ENCODE measurements at places on chromosomes 3 and 15.

GRCh38 chr15:91075739-91076138 is 24.3 kb upstream of the SV2B start:
- DNase-seq, result no peak
- H3K36me3 ChIP-seq, result no peaks in the 10 kb centered on the region
- H3K27ac ChIP-seq, result no peak overlapping the region
- H3K4me1 ChIP-seq, result no peaks in the 10 kb centered on the region

GRCh38 chr15:51735228-51736010 is 2.0 kb downstream of the LYSMD2 start:
- peaks cover 11% of the 10 kb centered on the region for H3K4me1 ChIP-seq
- no peak for DNase-seq
- no peaks in the 10 kb centered on the region for H3K27me3 ChIP-seq
- H3K36me3 ChIP-seq, result no peaks in the 10 kb centered on the region

DNA sequence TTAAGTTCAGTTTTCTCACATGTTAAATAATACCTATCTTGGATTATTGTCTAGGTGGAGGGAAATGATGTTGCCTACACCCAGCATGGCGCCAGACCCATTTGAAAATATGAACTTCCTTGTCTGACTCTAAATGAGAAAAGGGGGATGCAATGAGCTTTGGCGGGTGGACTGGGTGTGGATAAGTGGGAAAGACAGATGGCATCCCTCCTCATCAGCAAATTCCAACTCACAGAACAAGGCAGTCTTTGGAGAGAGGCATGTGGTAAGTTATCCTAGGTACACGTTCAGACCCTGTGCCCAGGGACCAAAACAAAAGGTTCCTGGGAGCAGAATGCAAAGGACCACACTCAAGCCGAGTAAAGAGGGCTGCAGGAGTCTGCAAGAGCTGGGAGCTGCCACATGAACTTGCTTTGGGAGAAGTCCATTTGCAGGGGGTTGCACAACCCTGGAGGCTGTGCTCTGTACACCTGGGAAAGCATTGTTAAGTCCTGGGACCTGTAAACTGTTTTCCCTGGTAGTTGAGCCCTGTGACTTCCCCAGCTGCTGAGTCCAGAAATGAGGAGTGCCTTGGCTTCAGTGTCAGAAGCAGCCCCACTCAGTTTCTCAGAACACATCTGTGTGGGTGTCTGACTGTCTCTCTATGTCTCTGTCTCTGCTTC is 102.3 kb upstream of the TPM1 start:
- no peak for DNase-seq
- peak overlapping the region; percentile 43 for H3K27ac ChIP-seq
- peaks cover 17% of the 10 kb centered on the region for H3K4me1 ChIP-seq

- H3K4me1 ChIP-seq, result peaks cover 1% of the 10 kb centered on the region
- no peak overlapping the region for H3K4me3 ChIP-seq
- DNase-seq, result peak; percentile 51
- H3K27me3 ChIP-seq, result no peaks in the 10 kb centered on the region
- H3K36me3 ChIP-seq, result no peaks in the 10 kb centered on the region
These were observed 82.7 kb upstream of the LRIG1 start for GRCh38 chr3:66583424-66584040.

GRCh38 chr3:15753056-15753710 is 44.6 kb downstream of the ANKRD28 start:
- peaks cover 17% of the 10 kb centered on the region for H3K36me3 ChIP-seq
- H3K27ac ChIP-seq, result no peak overlapping the region
- H3K27me3 ChIP-seq, result no peaks in the 10 kb centered on the region

DNA sequence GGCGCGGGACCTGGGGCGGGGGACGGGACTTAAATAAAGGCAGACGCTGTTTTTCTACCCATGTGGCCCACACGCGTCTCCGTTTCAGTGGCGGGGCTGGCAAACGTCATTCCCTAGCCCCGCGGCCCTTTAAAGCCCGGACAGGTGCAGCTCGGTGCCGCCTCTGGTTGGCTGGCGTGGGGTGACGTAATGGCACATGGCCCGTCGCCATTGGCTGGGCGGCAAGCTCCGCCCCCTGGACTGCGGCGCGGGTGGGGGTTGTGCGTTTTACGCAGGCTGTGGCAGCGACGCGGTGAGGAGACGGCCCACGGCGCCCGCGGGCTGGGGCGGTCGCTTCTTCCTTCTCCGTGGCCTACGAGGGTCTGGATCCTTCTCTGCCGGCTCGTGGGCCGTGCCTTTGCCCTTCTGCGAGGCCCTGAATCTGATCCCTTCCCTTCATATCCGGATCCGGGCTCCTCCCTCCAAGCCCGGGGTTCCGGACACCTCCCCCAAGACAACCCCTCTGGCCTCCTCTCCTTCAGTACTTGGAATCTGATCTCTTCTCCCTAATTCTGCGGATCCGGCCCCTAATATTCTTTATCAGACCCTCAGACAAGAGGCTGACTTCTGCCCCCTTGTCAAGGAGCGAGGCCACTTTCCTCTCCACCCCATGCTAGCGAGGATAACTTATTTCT is at the start of gene CRELD1:
Gene CRELD1 (plus strand): TSS at position 274 of the 674 bp plus-strand sequence. CDS start 605 bp downstream, outside the sequence.
- no peaks in the 10 kb centered on the region for H3K27me3 ChIP-seq
- peak within 1 kb of the TSS; percentile 78 for H3K27ac ChIP-seq
- peak within 1 kb of the TSS; percentile 87 for H3K4me3 ChIP-seq
- peak; percentile 86 for DNase-seq

DNA sequence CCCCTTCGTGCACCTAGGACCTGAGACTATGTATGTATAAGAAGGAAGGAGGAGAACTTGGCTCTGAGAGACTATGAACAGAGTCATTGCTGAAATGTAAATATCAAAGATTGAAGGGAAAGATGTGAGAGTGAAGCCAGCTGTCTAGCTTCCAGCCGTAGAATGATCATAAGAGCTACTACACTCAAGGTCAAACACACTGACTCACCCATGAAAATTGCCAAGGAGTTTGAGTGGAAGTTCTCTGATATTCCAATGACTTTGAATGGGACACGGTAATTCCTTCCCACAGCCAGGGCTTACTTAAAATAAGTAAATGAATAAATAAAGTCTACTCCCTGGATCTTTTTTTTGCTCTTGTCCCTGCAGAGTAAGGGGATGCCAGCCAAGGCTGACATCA is 398.9 kb upstream of the TPRG1 start:
- no peaks in the 10 kb centered on the region for H3K27me3 ChIP-seq
- peaks cover 4% of the 10 kb centered on the region for H3K4me1 ChIP-seq
- H3K27ac ChIP-seq, result peak overlapping the region; percentile 28
- H3K36me3 ChIP-seq, result no peaks in the 10 kb centered on the region
- peak; percentile 97 for DNase-seq
- H3K4me3 ChIP-seq, result no peak overlapping the region

DNA sequence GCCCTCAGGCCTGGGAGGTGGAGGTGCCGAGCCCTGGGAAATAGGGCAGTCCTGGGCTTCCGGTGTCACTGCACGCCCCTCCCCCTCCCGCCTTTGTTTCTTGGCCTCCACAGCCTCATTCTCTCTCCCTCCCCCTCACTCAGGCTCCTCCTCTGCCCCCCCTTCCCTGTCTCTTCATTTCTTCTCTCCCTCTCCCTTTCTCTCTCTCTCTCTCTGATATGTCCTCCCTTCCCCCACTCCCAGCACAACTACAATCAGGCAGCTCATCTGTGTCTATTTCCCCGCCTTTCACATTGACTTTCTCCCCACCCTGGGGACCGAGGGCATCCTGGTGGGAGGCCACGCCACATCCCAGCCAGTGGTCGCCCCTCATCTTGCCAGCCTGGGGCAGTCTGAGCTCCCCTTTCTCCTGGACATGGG is 40.2 kb downstream of the IDH2 start:
- no peak overlapping the region for H3K27ac ChIP-seq
- H3K27me3 ChIP-seq, result no peaks in the 10 kb centered on the region
- no peaks in the 10 kb centered on the region for H3K36me3 ChIP-seq

DNA sequence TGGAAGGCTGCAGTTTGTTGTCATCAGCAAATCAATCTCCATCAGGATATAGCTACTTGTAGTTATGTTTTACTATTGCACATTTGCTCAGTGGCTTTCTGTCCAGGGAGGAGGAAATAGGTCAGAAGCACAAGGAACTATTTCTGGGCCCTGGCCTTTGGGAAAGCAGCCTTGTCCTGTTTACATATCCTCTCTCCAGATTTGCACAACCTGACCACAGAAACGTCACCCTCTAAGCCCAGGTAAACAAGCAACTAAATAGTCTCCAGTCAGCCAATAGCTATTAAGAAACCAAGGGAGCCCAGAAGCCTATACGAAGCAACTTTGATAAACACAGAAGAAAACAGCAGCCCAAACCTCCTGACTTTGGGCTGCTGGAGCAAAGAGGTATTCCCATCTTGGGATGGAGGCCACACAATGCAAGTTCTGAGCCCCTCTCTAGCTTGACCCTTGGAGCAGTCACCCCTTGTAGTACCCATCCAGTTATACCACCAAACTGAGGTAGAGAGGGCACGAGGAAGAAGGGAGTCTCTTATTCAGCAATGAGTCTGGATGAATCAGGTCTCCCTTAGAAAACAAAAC is 2.3 kb upstream of the FEM1B start:
- peaks cover 2% of the 10 kb centered on the region for H3K36me3 ChIP-seq
- H3K27me3 ChIP-seq, result no peaks in the 10 kb centered on the region
- no peak overlapping the region for H3K4me3 ChIP-seq
- H3K27ac ChIP-seq, result peak overlapping the region; percentile 91
- DNase-seq, result peak; percentile 88
- peaks cover 37% of the 10 kb centered on the region for H3K4me1 ChIP-seq

- no peaks in the 10 kb centered on the region for H3K27me3 ChIP-seq
- no peak overlapping the region for H3K27ac ChIP-seq
- no peak overlapping the region for H3K4me3 ChIP-seq
These were observed 199.6 kb upstream of the EIF1B start for GRCh38 chr3:40109641-40110490.

- DNase-seq, result no peak
- no peaks in the 10 kb centered on the region for H3K4me1 ChIP-seq
- no peak within 1 kb of the TSS for H3K27ac ChIP-seq
- H3K27me3 ChIP-seq, result peaks cover 76% of the 10 kb centered on the region
These were observed at the start of gene ADCY5 for GRCh38 chr3:123448536-123449101. TSS of gene ADCY5 (minus strand) at chr3:123449090. CDS start at chr3:123448545, 545 bp downstream.

DNA sequence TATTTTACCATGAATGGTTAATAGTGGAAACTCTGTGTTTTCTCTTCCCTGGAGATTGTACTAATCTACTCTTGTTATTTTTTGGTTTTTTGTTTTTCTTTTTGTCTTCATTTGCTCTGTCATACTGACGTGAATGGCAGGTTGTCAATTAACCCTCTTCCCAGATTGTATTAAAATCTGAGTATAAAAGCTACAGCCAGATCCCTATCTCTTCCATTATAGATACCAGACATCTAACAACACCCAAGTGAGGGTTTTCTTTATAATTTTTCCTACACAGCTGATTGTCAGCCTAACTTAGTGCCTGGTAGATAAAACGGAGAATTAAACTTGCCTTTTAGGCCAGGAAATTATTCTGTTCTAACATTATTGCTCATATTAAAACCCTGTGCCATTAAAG is 162.6 kb downstream of the IL5RA start:
- no peak for DNase-seq
- no peak overlapping the region for H3K4me3 ChIP-seq
- no peaks in the 10 kb centered on the region for H3K4me1 ChIP-seq
- H3K27me3 ChIP-seq, result no peaks in the 10 kb centered on the region

DNA sequence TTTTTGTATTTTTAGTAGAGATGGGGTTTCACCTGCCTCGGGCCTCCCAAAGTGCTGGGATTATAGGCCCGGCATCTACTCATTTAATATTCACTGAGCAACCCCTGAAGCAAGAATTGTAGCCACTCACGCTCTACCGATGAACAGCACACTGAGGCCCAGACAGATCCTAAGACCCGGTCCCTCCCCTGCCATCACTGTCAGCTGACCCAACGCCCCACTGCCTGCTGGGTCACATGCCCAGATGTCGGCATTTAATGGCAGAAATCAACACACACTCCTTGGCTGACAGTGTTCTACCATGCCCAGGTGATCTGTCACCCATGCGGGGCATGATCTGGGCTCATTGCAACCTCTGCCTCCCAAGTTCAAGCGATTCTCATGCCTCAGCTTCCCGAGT is 3.2 kb upstream of the TMEM89 start:
- no peak overlapping the region for H3K4me3 ChIP-seq
- H3K27me3 ChIP-seq, result no peaks in the 10 kb centered on the region
- H3K4me1 ChIP-seq, result peaks cover under 1% of the 10 kb centered on the region
- no peak overlapping the region for H3K27ac ChIP-seq

DNA sequence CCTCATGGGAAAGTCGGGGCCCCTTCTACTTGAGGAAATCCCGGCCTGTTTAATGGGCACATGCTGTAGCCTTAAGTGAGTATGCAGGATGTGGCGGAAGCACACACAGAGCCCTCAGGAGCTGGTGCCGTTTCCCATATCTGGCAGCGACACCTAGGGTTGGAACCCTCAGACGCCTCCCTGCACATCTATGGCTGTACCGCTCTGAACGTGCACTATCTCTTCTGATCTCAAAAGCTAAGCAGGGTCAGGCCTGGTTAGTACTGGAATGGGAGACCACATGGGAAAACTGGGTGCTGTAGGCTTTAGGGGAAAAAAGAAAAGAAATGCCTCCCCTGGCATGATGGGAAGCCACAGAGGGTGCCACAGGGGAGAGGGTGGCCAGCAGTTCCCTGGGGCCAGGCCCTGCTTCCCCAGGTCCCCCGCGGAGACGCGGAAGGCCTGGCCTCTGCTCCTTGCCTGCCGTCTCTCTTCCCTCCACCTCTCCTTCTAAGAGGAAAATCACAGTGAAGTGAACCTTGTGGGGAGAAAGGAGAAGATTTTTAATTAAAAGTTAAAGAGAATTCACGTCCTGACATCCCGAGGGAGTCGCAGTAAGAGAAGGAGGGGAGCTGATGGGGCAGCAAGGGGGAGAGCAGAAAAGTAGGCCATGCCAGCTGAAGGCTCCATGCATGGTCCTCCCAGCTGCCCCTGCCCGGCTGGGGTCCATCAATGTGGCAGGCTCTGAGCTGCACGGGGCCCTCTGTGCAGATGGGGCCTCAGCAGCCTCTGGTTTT is 60.5 kb upstream of the TMEM115 start:
- H3K4me1 ChIP-seq, result no peaks in the 10 kb centered on the region
- no peak overlapping the region for H3K4me3 ChIP-seq
- no peak overlapping the region for H3K27ac ChIP-seq
- DNase-seq, result no peak
- H3K27me3 ChIP-seq, result peaks cover 26% of the 10 kb centered on the region

DNA sequence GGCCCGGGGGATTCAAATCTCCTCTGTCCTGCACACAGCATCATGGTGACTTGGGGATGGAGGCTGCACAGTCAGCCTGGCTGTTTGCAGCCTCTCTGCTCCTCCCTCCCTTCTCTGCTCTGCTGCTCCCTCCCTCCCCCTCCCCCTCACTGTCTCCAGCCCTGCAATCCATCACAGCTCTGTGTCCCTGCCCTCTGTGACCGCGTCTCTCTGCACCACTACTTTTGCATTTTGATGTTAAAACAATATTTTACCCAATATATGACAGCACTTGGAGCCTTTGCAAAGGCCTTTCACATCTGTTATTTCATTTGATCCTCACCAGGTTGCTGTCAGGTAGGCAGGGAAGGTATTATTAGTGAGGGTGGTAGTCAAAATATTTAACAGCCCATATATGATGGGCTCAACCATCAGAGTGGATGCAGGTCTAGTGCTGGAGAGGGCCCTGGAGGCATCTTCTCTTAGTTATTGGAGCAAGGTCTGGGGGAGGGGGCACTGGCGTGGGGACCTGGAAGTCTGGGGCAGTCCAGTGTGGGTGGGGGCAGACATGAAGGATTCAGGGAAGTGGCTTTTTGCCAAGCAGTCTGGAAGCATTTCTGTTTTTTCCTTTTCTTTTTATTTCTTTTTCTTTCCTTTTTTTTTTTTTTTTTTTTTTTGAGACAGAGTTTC is 16.3 kb upstream of the VPS8 start:
- no peak overlapping the region for H3K27ac ChIP-seq
- H3K4me1 ChIP-seq, result no peaks in the 10 kb centered on the region
- H3K36me3 ChIP-seq, result no peaks in the 10 kb centered on the region
- H3K4me3 ChIP-seq, result no peak overlapping the region
- no peak for DNase-seq
